NCI-H2029 treated with DMSO at 0.1 percent for 48 hours (cell line): ENCODE measurements at places on chromosomes 13 and 19.

GRCh38 chr13:30116379-30116778 lies 191.0 kb downstream of the KATNAL1 start:
- DNase-seq: no peak

- DNase-seq: no peak
Measured at GRCh38 chr19:42201489-42202289, 15.8 kb downstream of the DEDD2 start.

DNA sequence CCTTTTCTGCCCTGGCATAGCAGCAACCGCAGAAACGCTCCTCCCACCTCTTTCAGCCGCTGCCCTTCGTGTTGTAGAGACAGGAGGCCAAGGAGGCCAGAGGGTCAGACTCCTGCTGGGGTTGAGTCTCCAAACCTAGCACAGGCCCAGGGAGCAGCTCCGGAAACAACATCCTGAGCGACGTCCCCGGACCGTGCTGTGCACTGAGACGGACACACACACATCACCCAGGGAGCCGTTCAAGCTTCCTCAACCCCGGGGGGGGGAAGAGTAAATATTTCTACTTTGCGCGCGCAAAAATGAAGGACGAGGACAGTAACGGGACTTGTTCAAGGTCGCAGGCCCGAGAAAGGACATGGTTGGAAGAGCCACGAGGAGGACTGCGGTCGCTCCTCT lies 657 bp downstream of the ZNF550 start:
- no peak for DNase-seq

DNA sequence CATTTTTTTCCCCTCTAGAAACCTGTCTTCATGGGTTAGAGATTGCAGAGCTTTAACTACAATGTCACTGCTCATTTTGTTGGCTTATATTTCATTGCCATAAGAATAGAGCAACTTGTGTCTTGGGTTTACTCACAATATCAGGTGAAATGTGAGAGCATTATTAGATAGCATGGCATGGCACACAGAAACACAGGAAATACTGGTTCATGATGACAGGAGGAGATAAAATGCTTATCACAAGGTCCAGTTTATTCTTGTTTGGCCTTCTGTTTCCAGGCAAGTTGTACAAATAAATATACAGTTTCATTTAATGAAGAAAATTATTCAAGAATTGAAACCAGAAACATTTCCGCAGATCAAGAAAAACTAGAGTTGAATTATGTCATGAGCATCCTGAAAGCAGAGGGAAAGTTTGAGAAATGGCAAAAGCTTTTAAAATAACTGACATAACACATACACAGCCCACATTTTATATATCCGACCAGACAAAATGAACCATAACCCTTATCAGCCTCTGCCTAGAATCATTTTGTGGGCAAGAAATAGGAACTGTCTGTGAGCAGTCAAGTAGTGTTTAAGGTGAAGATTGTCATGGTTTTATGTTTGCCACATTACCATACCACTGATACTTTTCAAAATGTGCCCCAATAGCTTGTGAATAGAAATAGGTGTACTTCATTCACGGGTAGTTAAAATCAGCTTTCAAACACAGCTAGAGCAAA lies 297.9 kb upstream of the ARGLU1 start:
- DNase-seq: no peak

GRCh38 chr19:14519860-14520407 lies 1.7 kb upstream of the DNAJB1 start:
- no peak for DNase-seq

DNA sequence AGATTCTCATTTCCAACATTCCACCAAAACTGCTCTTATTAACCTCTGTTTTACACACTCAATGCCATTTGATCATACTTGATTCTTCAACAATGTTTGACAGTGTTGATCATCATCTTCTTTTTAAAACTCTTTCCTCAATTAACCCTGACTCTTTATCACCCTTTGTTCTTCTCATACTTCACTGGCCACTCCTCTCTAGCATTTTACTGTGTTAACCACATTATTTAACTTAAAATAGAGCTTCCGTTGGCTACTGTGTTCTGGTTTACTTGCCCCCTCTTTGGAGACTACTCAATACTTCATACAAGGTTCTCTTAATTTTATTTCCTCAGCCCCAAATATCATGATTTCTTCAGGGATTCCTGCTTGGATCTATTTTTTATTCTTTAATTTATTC lies 121.1 kb upstream of the SPRY2 start:
- DNase-seq: no peak

- no peak for DNase-seq
Measured at GRCh38 chr19:51760697-51761356, at the start of gene FPR2. Gene FPR2, plus strand, starts transcription at chr19:51761180. Its CDS starts 7,479 bp downstream, at chr19:51768659.

- no peak for DNase-seq
Measured at GRCh38 chr13:53017433-53017970, 11.1 kb upstream of the OLFM4 start.
